Stimulated activated CD8-positive, alpha-beta memory T cell treated with anti-CD3 and anti-CD28 coated beads, Interleukin-12 subunit alpha, Interleukin-12 subunit beta, amount 100 ng/mL, for 1 hour (primary cell): ENCODE measurements at places on chromosomes 2 and 18.

DNA sequence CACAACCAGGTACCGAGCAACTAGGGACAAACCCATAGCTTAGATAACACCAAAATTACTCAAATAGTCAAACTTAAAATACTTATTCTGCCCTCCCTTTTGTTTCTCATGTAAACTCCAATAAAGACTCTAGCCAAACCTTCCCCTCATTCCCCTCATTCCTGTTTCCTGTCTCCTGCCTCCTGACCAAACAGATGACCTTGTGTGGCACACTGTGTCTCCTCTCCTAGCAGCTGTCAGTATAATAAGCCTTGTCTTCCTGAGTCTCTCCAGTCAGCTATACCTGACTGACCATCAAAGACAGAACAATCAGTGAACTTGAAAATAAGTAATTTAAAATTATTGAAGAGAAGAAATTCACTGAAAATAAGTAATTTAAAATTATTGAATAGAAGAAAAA is 14.3 kb downstream of the SULT1C4 start:
- no peak for DNase-seq

DNA sequence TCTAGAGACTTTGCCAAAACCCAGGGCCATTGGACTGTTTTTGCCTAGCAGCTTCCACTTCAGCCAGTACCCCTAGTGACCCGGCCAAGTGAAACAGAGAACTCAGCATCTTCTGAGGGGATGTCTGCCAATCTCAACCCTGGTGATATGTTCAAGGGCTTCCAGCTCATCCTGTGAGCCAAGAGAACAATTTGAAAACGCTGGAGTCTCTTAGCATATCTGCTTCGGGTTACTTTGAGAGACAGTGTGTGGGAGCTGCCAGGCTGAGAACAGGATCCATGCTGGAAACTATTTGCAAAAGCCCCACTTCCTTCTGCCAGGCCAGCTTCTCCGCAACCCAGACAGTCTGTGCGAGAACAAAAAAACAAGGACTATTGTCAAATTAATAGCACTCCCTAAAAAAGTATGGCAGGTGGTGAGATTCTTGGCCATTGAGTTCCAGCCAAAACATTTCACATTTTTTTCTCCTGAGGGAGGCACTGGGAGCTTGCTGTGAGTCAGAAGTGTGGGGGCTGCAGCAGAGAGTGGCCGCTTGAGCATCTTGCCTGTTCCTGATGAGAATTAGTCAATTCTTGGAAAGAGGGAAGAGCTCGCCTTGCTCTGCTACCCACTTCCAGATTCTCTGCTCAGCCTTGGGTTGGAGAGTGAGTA is 395.6 kb upstream of the TRIB2 start:
- DNase-seq, result no peak

GRCh38 chr2:44952143-44952805 is 10.8 kb downstream of the SIX3 start:
- no peak for DNase-seq

- DNase-seq, result no peak
Measured at GRCh38 chr18:27412556-27412955, 227.4 kb upstream of the CHST9 start.

DNA sequence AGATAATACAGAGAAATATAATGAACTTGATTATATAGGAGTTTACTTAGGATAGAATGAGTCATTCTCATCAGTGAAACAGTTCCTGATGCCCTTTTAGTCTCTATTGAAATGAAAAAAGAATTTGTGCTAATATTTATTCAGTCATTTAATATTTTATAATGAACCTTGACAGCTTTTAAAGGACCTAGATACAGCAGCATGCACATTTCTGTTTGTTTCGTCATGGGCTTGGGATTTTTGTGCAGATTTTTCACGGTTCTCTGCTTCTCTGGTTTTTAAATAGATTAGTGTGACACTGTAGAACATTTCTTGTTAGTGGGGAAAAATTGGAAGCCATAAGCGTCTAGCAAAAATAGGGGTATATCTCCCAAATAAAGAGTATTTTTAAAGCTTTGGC is 60.7 kb downstream of the NABP1 start:
- DNase-seq, result no peak

GRCh38 chr2:181178823-181179412 is 198.5 kb downstream of the UBE2E3 start:
- DNase-seq, result no peak

DNA sequence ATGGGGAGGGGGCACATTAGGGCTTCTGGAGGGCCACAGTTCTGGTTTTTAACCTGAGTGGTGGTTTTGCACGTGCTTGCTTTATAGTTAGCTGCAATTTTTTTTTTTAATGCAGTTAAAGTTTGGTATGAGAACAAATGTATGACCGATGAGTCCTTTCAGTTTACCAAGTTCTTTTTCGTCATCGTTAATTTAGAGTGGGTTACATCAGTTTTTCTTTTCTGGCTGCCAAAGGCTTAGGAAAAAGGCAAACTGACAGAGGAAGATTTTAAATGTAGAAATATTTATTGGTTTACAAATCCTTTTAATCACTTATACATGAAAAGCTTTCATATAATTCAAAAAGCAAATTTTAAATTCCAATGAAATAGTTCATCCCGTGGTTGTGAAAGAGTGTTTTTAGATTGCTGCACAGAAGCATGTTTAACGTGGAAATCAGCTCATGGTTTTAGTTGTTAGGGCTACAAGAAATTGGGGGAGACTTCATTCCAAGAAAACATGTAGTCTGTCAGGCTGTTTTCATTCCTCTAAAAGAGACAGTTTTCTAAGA is 82.9 kb downstream of the MSH2 start:
- DNase-seq, result no peak

- no peak for DNase-seq
Measured at GRCh38 chr18:64330931-64331330, 182.0 kb upstream of the LINC00305 start.

DNA sequence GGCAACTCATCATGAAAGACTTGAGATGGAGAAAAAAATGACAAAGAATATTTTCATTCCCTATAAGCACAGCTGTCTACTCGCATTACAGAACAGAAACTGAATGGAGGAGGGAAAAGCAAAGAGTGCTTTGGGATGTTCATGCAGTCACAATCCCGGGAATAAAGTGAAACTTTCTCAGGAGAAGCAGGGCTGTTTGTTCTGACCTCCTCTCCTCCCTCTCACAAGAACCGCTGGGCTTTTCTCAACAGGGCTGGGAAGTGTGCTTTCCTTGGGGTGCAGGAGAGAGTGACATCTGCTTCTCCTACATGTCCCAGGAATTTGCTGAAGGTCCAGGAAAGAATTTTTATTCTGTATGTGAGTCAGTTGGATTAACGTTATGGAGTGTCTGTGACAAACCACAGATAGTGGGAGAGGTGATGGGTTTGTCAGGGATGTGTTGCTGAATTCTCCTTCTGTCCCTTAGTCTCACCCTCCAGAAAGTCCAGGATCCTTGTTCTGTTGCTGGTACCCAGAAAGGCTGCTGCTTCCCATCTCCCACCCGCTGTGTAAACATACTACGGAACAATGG is 125.6 kb downstream of the HRH4 start:
- DNase-seq, result no peak

GRCh38 chr18:34514238-34514637 is 195.9 kb upstream of the DTNA start:
- no peak for DNase-seq

DNA sequence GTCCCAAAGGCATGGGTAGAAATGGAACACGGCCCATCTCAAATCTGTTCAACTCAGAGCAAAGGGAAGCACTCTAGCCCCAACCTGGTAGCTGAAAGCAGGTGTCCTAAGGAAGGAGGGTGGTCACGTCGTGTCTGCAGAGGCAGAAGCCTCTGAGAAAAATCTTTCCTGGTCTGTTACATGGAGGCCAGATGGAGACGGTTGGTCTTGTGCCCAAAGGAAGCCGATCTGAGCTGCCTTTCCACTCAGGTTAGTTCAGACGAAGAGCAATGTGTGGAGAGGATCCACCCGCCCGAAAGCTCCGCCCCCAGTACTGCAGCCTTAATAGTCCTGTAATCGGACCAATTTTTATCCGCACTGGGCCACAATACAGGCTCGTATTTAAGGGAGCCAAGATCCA is 54.9 kb upstream of the AMMECR1L start:
- DNase-seq, result no peak

DNA sequence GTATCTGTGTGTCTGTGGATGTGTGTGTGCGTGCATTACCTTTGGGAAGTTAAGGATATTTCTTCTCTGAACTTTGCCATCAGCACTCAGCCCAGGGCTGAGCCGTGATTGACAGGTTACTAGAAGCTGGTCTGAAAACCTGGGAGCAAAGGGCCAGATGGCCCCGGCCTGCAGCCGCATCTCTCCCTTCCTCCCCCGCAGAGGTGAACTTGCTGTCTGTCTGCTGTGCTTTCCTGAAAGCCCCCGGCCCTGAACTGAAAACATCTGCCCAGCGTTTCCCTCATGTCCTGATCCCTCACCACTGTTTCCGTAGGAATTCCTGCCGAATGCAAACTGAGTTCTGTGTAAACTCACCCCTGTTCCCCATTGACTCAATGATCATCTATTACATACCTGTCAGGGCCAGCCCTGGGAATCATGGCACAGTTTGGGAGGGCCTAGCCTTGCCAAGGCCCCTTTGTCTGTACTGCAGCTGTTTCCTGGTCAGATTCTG is 45.8 kb downstream of the MYCN start:
- no peak for DNase-seq

- DNase-seq, result no peak
Measured at GRCh38 chr2:51722311-51722710, 690.4 kb upstream of the NRXN1 start.

DNA sequence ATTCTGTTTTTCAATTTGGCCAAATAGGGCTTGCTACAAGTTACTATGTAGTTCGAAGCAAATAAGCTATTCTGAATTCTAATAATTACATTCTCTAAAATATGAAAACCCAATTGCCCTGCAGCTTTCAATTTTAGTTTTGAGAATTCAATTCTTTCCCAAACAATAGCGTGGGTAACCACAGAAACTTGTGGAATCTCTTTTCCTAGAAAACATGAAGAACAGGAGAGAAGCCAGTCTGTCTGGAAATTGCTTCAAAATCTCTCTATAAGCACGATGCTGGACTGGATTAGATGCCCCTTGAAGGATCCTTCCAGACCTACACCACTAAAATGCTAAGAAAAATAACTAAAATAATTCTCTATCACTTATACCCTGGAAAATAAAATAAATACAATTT is 115.0 kb downstream of the THADA start:
- no peak for DNase-seq

- no peak for DNase-seq
Measured at GRCh38 chr2:124079045-124079444, 54.0 kb downstream of the CNTNAP5 start.

GRCh38 chr2:128646091-128646490 is 327.4 kb upstream of the HS6ST1 start:
- no peak for DNase-seq

DNA sequence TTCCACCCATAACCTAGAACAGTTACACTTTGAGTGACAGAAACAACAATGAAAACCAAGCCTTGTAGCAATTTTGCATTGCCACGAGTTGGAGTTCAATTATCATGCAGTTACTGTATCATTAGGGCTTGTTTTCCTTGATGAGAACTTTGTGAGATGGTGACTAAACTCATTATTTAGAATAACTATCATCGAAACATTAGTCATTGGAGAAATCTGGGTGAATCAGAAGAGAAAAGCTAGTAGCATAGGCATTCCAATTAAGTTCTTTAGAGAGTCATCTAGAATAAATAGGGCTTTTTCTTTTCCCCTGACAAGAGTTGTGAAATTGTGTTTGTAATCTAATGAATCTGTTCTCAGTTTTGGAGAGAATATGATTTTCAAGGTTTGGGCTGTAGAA is 122.8 kb upstream of the DOCK10 start:
- no peak for DNase-seq

- DNase-seq, result no peak
Measured at GRCh38 chr2:231235217-231235616, 36.8 kb downstream of the ARMC9 start.

- no peak for DNase-seq
Measured at GRCh38 chr2:6446938-6447608, 418.6 kb downstream of the CMPK2 start.

- DNase-seq, result no peak
Measured at GRCh38 chr2:34291076-34291475, 692.0 kb upstream of the FAM98A start.

- no peak for DNase-seq
Measured at GRCh38 chr2:206845877-206846276, 80.5 kb downstream of the FASTKD2 start.

- no peak for DNase-seq
Measured at GRCh38 chr2:197360744-197361156, 50.2 kb upstream of the ANKRD44 start.

GRCh38 chr2:193088026-193088425 is 893.3 kb upstream of the TMEFF2 start:
- no peak for DNase-seq

DNA sequence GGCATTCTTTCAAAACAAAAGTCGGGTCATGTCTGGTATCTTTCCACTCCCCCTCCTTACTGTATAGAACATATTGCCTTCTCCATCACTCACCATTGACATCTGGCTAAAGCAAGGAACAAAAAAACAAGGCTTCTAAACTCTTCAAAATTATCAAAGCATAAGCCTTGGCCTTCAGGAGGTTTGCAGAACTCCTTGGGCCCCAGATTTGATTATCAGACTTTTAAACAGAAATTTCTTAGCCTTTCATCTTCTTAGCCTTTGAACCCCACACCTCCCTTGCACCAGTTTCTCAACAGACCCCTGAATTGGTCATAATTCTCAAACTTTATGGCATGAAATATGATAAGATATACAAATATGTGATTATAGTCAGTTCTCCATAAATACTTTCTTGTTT is 59.8 kb upstream of the XDH start:
- DNase-seq, result no peak

GRCh38 chr18:10669441-10670100 is 143.7 kb downstream of the NAPG start:
- DNase-seq, result no peak

GRCh38 chr2:59093571-59093970 is 852.4 kb upstream of the FANCL start:
- no peak for DNase-seq

DNA sequence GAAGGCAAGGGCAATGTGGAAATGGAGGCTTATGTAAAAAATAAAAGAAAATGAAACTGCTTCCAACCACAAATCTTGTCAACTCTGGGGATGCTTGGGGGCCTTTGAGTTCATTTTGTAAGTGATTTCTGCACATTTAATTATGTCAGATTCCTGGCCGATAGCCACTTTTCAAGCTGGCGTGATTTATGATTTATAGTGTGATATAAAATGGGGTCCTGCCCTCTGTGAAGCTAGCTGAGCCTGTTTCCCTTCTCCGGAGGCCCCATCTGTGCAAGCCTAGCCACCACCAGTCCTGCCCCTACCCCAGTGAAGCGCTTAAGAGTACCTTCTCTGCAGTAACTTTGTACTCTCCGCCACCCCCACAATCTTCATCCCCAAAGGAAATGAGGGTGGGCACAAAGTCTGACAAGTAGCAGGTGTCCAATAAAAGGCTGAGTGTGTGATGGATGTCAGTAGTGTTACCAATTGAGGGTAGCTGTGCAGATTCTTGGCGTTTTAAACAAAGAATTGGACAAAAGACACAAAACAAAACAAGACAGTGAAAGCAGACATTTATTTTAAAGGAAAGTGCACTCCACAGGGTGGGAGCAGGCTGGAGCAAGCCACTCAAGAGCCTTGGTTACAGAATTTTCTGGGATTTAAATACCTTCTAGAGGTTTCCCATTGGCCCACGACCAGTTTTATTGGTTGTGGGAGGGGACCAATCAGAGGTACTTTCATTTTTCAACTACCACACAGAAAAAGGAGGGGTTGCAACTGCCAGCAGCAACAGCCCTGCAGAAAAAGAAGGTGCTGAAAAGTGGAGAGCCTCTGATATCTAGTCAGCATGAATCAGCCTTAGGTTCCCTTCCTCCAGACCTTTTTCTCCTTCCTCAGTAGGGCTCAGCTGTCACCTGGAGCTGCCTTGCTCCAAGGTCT is 39.0 kb upstream of the SIX3 start:
- DNase-seq, result no peak
